Activated CD8-positive, alpha-beta memory T cell treated with anti-CD3 and anti-CD28 coated beads, Interleukin-2, amount 50 U/mL, for 4 hours (primary cell): ENCODE measurements at places on chromosomes 4 and X.

GRCh38 chrX:29308726-29309125, 721.5 kb downstream of the IL1RAPL1 start:
- no peak for DNase-seq

- DNase-seq = no peak
These were observed 452.5 kb downstream of the IL15 start for GRCh38 chr4:142088906-142089305.

DNA sequence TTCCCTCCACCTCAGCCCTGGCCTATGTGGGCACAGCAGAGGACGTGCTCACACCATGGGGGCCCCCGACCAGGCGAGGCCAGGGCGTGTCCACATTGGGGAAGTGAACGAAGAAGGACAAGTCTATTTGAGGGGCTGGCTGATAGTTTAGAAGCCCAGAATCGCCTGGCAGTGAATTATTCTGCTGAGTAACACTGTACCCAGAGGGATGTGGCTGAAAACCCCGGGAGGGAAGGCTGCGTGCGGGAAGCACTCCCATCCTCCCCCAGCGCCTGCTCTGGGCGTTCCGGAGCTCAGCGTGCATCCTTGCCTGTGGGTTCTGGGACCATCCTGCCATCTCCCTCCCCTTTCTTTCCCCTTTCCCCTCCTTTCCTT, 66.6 kb downstream of the TRMT44 start:
- no peak for DNase-seq

- DNase-seq = no peak
These were observed 1236.5 kb upstream of the TENM3 start for GRCh38 chr4:181006499-181007260.

GRCh38 chr4:184347251-184348239, 126.8 kb downstream of the IRF2 start:
- DNase-seq = no peak

GRCh38 chrX:13033193-13033592, 11.2 kb downstream of the FAM9C start:
- no peak for DNase-seq

DNA sequence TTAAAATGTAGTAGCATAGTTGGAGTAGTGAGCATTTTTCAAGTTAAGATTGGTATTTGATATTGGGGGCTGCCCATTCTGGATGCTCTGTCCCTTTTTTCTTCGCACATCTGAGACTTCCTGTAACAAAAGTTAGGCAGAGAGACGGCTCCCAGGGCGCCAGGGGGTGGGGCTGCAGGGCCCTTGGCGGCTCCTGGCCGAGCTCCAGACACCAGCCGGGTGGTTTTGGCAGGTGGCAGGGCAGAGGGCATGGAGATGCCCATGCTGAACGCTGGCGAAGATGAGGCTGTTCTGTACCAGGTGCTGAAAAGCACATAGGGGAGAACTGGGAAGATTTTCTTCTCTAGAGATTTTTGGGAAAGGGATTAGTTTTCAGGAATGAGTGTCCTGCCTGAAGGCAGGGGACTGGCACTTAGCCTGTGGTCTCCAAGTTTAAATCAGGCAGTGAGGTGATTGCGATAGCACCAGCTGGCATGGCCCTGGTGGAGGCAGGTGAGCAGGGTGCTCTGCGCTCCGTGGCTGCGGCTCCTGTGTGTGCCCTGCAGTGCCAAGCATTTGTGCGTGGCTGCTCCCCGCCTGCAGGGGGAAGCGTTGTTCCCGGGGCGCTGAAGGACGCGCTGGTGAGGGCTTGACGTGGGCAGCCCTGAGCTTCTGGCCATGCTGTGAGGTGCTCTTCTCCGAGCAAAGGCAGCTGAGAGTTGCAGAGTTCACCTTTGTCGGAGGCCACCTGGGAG, 23.6 kb upstream of the HGFAC start:
- DNase-seq = no peak

GRCh38 chr4:38902695-38903094, 35.1 kb downstream of the FAM114A1 start:
- DNase-seq = no peak

GRCh38 chr4:78254893-78255292, 197.8 kb downstream of the FRAS1 start:
- no peak for DNase-seq

DNA sequence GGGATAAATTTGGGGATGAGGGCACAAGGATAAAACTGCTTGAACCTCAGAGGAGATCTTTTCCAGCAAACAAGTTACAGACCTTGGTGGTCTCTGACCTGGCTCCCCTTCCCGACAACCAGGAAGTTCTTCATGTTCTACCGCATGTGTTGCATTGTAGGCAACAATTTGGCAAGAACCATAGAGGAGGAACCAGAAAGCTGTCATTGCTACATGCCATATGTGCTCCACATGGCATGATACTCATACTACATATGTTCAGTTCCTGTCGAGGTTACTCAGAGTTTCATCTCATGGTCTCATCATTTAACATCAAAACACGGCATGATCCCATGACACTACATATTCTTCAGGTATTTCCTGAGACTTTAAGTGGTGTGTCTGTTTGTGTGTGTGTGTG, 235.9 kb downstream of the OR13H1 start:
- DNase-seq = no peak

GRCh38 chrX:151974336-151975227, at the start of gene GABRE:
TSS of gene GABRE (minus strand) at chrX:151974676. CDS start at chrX:151974625, 51 bp downstream.
- no peak for DNase-seq

- DNase-seq = no peak
These were observed 24.4 kb upstream of the SLC25A43 start for GRCh38 chrX:119374736-119375135.

GRCh38 chrX:127459790-127460189, 592.4 kb downstream of the ACTRT1 start:
- DNase-seq = no peak

GRCh38 chr4:165308606-165309005, 18.9 kb upstream of the MSMO1 start:
- DNase-seq = no peak

DNA sequence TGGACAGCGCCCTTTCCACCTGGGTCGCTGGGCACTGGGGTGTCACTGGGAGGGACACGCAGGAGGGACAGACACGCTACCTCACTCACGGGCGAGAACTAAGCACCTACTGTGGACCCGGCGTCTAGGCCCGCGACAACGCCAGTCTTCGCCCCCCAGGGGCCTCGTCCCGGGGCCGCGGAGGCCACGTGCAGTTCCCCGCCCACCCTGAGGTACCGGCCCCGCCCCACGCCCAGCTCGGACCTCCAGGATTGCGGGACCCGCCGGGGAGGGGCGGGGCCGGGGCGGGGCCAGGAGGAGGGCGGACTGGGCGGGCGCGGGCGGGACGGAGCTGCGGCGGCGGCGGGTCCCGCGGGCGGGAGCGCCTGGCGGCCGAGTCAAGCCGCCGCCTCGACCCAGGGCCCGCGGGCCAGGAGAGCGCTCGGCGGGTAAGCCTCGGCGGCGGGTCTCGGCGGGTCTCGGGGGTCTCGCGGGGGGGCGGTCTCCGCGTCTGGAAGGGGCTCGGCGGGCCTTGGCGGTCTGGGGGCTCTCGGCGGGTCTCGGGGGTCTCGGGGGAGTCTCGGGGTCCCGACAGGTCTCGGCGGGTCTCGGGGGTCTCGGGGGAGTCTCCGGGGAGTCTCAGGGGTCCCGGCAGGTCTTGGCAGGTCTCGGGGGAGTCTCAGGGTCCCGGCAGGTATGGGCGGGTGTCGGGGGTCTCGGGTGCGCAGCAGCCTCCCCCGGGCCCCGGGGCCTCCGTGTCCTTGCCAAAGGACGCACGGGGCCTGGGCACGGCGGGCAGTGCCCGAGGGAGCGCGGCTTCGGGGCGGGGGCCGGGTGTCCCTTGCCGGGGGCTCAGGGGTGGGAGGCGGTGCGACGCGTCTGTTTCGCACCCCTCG, at the start of gene SH3BP2:
Gene SH3BP2 (plus strand): TSS at position 375 of the 875 bp plus-strand sequence. CDS start 27,533 bp downstream, outside the sequence.
- DNase-seq = peak; percentile 61

DNA sequence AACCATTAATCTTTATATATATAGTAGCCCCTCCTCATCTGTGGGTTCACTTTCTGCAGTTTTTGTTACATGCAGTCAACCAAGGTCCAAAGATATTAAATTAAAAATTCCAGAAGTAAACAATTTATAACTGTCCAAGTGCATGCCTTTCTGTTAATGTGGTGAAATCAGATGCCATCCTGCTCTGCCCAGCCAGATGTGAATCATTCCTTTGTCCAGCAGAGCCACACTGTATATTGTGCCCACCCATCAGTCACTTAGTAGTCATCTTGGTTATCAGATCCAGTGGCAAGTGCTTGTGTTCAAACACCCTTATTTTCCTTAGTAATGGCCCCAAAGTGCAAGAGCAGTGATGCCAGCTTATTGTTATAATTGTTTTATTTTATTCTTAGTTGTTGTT, 17.2 kb upstream of the PRDM5 start:
- no peak for DNase-seq

DNA sequence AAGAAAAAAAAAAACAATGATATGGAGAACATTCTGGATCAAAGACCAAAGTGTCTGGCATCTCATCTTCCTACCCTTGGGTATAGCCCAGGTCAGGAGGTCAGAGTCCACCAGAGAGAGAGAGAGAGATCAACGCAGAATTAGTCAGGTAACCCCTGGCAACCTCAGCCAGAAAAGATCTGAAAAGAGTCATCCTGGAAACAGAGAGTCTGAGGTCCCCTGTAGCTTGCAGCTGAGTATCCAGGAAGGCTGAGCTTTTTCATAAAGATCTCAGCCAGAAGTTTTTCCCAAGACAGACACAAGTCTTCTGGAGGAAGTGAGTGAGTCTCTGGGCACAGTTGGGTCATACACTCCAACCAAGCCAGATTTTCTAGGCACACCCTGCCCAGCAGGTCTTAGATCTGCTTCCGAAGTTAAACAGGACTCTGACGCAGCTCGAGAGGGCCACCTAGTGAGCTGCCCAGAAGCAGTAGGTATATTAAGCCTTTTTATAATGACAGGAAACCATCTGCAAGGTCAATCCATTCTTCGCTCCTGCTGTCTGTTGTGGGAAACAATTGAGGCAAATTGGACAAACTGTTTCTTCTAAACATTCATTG, 35.7 kb downstream of the ACE2 start:
- DNase-seq = no peak

DNA sequence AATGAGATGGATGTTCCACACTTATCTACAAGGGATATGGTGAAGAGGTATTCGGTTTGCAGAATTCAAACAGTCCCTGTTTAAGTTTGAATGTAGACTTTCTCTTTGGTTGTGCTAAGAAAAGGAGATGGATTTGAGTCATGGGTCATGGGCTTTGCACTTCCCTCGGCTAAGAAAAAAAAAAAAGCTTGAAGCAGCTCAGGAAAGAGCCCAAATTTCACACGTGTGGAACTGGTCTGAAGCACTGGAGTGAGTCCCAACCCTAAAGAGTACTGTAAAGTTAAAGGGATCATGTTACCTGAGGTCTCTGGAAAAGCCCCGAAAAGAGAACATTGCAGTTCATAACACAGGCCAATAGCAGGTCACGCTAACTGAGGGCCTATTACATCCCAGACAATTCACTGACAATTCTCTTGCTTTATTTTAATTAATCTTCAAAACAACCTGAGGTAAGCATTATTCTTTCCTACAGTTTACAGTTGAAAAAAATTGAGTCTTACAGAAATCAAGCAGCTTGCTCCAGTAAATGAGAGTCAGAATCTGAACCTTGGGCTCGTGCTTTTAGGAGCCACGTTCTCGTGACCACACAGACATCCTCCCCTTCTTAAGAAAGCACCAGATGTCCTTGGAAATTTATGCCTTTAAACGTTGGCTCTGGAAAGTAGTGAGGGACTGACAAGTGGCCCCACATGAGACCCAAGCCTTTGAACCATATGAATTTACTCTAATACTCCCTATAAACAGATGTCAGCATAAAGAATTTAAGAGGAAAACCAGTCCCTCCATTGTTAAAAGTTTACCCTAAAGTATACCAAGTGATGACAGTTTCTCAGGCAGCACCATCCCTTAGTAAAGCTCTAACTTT, 89.3 kb downstream of the MAD2L1 start:
- DNase-seq = no peak

GRCh38 chr4:41318839-41319530, 62.3 kb downstream of the UCHL1 start:
- DNase-seq = no peak

DNA sequence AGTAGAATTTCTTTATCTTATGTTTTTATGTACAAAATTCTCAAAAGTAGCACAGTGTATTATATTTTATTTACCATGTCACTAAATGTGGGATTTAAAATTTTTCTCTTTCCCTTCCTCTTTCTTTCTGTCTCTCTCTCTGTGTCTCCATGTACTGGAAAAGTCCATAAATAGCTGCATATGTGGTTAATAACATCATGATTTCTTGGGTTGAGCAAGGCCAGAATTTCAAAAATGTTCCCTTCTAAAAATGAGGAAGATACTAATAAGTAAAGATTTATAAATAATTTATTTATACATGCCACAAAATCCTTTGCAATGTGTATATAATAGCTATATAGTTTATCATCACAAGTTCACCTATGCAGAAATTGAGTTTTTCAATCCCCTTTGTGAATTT, 29.1 kb upstream of the DKK2 start:
- DNase-seq = no peak

- DNase-seq = no peak
These were observed 753.7 kb upstream of the AMOT start for GRCh38 chrX:113594123-113594841.

- DNase-seq = no peak
These were observed 10.7 kb downstream of the SEPTIN6 start for GRCh38 chrX:119682019-119682989.

GRCh38 chr4:145545031-145545430, 63.4 kb downstream of the SMAD1 start:
- DNase-seq = no peak

GRCh38 chr4:187903700-187904099, 91.9 kb upstream of the ZFP42 start:
- DNase-seq = no peak

DNA sequence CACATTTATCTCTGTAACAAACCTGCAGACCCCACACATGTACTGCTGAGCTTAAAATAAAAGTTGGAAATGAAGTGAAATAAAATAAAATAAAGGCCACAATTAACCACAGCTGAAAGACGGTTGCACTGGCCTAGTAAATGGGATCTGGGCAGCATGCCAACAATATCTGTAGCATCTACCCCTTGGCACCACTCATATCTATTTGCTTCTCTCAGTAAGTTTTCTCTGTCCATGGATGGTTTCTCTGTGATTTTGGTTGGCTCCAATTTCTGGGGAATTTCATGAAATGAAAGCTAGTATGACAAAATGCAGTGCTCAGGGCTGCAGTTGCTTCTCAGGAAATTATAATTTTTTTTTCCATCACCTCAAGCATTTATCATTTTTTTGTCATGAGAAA, 172.0 kb upstream of the IL15 start:
- no peak for DNase-seq

- DNase-seq = no peak
These were observed 22.1 kb downstream of the YIPF7 start for GRCh38 chr4:44629280-44629866.

- no peak for DNase-seq
These were observed 323.2 kb downstream of the ARHGAP24 start for GRCh38 chr4:85798012-85798770.

DNA sequence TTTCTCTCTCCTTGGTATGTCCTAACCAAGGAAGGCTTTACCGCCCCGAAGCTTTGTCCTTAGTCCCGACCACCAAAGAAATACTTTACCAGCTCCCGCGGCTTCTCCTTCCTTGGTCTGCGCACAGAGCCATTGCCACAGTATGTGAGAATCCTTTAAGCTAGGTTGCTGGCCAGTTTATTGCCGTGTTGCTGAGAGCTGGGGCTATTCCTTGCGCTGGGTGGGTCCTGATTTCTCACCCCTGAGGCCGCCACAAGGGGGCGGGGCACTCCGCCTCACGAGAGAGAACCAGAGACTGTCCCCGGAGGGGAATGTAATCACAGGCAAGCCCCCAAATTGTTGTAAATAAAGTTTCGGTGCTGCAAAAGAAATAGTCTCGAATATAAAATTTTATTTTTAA, 331.0 kb upstream of the PCDH10 start:
- no peak for DNase-seq
